ENCODE measurements at places on chromosomes 2 and 18.

DNA sequence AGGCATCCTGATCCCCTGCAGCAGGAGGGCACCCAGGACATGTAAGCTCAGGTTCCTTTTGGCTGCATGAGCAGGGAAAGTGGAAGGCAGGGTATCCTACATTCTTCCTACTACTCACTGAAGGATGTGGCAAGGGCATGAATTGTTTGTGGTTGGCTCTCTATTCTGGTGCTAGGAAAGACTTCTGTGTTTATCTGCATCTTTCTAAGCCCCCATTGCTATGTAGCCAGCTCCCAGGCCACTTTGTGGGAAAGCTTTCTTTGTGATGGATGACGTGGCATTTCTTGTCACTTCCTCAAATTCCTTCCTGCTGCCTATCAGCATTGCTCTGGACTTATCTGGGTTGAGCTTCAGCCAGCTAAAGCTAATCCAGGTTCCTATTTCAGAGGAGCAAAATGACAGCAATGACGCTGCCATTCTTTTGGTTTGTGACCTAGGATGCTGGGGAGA lies 46.2 kb downstream of the MEIS1 start:
- DNase-seq, result no peak

- no peak for DNase-seq
These were observed 10.7 kb upstream of the CASP10 start for GRCh38 chr2:201172279-201172678.

DNA sequence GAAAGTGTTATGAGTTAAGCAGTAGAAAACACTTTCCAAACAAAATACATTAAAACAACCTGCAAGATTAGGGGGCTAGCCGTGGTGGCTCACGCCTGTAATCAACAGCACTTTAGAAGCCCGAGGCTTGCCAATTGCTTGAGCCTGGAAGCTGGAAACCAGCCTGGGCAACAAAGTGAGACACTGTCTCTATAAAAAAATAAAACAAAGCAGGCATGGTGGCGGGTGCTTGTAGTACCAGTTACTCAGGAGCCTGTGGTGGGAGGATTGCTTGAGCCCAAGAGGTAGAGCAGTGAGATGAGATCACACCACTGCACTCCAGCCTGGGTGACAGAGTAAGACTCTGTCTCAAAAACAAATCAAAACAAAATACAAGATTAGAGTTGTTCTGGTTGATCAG lies 208.3 kb downstream of the ERBB4 start:
- DNase-seq, result no peak

- no peak for DNase-seq
These were observed 110.2 kb upstream of the CYRIA start for GRCh38 chr2:16775899-16776231.

Measured in CD4-positive, alpha-beta T cell treated with Interleukin-1 beta for 1 hour (primary cell).